ENCODE measurements at places on chromosomes 7 and 10.

DNA sequence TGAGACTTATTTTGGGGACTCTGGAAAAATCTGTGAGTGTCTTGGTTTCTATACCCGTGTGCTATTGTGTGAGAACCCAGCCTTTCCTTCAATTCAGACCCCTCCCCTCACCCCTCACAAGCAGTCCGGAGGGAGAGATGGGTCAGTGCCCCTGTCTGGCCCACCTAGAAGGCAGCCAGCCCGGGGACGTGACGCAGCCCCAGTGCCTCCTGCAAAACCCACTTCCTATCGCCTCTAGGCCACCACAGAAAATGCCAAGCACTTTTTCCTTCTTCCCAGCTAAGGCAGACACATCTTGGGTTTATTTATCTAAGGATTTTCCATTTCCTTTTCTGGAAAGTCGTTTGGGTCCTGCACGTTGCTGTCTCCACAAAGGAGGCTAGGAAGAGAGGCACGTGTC lies 11.6 kb upstream of the AQP1 start:
- DNase-seq: no peak

DNA sequence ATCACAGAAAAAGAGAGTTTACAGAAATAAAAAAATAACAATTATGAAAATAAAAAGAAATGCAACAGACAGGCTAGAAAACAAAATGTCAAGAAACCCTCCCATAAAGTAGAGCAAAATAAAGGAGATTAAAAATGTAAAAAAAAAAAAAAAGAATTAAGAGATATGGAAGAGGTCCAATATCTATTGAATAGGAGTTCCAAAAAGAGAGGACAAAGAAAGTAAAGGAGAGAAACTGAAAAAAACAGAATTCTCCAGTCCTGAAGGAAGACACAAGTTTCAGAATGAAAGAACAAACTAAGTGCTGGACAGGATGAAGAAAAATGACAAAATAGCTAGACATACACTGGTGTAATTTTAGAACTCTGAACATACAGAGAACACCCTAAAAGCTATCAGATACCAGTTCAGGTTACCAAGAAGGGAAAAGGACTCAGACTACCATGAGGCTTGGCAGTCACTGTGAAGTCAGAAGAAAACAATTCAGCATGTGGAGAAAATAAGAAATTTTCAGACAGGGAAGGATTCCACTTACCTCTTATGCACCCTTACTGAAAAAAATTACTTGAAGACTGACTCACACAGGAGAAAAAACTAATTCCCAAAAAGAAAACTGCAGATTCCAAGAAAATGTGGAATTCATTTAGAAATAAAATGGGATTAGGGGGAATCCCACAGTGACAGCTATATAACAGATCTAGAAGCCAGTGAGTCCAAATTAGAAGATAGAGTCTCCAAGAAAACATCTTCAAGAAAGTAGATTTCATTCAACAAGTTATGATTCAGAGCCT lies 40.4 kb upstream of the ABLIM1 start:
- no peak for DNase-seq

DNA sequence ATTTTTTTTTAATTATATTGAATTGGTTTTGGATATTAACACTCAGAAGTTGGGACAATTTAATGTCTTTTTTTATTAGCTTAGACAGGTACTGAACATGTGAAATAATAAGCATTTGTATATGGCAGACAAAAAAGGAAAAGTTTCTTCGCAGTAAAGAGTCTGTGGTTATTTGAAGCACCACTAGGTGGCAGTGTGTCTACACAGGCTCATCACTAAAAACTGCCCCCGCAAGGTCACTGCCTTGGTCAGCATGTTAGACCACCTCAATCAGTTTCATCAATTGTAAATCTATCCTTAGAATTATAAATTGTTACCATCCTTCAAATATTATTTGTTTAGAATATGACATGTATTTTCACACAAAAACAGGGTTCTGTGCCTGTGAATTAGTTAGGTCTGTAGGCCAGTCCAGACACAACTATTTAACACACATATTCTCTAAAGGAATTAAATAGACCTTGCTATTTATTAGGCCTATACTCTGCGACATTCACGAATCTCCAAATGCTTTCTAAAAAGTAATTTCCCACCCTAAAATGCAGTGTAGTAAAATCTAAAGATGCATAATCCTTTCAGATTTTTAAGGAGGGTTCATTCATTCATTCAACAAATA lies 17.0 kb downstream of the PNLIPRP3 start:
- DNase-seq: no peak

DNA sequence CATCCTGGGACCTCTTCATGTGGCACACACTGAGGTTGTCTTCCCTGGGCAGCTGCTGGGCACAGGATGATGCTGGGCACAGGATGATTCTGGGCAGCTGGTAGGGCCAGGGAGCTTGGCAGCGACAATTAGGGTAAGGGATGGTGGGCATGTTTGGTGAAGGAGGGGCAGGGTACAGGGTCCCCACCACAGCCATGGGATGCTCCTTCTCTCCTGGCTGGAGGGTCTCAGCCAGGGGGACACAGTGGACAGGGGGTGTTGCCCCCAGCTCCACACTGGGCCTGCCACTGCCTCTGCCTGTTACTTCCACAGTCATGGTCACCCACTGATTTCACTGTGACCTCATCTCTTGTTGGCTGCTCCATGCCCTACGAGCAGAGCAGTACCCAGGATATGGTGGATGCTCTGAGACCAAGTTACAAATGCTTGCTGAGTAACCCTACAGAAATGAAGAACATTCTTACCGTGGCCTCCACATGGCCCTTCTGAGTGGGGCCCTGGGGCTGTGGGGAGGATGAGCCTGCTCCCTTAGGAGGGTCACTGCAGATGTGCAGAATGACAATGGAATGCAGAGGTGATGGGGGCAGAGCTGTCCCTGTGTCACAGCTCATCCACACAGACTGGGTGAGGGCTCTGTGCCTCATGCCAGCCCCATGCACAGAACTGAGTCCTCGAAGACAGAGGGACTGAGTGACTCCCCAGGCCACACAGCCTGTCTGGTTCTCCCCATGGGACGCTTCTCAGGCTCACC lies 28.4 kb upstream of the RET start:
- DNase-seq: no peak

All from activated naive CD4-positive, alpha-beta T cell treated with Interleukin-2 at 50 U/mL for 16 hours (primary cell).